ENCODE measurements at places on chromosomes 3 and 15. TPM values are rescaled to one million over a fixed set of nuclear protein-coding genes. Genes with fewer than 3 reads are reported as not detected.
A peak's percentile ranks its signal among the peaks of the same experiment; 100 is the strongest.

The SLC6A1 gene
- 4.0 TPM for total RNA-seq

The EIF1B gene
- total RNA-seq = 53.9 TPM

The PLCD1 gene
- 93.5 TPM for total RNA-seq

The ATP8B4 gene
- 29.2 TPM for total RNA-seq

The TIMP4 gene
- 16.5 TPM for total RNA-seq

The GUCA1C gene
- not detected for total RNA-seq

The NR1I2 gene
- total RNA-seq = 1.2 TPM

The ATRIP gene
- total RNA-seq = 9.6 TPM

The REC114 gene
- total RNA-seq = not detected

The AGTR1 gene
- 4.6 TPM for total RNA-seq

The RETNLB gene
- not detected for total RNA-seq

The IGDCC3 gene
- total RNA-seq = 1.6 TPM

The ADAMTS17 gene
- total RNA-seq = 10.6 TPM

The OXSR1 gene
- total RNA-seq = 51.3 TPM

The SERPINI2 gene
- total RNA-seq = 0.55 TPM

The AQP9 gene
- total RNA-seq = 0.49 TPM

- DNase-seq = no peak
Observed at GRCh38 chr3:126126811-126127431, 43.0 kb upstream of the SLC41A3 start.

- peak; percentile 73 for DNase-seq
Observed at GRCh38 chr3:126130081-126130855, 46.3 kb upstream of the SLC41A3 start.

DNA sequence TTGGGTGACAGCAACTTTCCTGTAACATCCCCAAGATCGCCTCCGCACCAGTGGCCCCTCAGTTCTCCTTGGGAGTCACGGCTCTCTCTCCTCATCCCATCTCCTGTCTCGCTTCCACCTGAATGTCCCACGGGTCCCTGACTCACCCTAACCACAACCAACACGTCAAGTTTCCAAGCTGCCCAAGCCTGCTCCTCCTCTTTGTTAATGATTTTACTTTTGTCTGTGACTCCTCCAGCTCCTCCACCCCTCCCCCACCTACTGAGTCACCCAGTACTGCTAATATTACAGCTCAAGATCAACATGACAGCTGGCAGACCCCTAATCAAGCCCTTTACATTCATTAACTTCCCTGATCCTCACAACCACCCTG is 39.3 kb downstream of the BDH1 start:
- DNase-seq = peak; percentile 92

DNA sequence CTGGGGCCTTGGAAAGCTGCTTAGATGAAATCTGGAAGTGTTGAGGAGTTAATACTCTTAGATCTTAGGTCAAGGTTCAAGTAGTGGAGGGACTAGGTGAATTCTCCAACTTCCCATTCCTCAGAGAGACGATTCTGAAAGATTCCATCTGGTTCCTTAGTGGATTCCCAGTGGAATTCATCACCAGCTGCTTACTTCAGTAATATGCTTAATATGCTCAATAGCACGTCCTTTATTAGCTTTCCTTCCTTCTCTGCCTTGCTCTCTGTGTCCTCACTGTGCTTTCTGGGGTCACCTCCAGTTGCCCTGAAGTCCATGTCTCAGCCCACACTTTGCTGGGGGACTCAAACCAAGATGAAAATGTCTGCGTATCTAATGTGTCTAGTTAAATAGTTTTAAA is 31.0 kb downstream of the CEP63 start:
- DNase-seq = no peak

DNA sequence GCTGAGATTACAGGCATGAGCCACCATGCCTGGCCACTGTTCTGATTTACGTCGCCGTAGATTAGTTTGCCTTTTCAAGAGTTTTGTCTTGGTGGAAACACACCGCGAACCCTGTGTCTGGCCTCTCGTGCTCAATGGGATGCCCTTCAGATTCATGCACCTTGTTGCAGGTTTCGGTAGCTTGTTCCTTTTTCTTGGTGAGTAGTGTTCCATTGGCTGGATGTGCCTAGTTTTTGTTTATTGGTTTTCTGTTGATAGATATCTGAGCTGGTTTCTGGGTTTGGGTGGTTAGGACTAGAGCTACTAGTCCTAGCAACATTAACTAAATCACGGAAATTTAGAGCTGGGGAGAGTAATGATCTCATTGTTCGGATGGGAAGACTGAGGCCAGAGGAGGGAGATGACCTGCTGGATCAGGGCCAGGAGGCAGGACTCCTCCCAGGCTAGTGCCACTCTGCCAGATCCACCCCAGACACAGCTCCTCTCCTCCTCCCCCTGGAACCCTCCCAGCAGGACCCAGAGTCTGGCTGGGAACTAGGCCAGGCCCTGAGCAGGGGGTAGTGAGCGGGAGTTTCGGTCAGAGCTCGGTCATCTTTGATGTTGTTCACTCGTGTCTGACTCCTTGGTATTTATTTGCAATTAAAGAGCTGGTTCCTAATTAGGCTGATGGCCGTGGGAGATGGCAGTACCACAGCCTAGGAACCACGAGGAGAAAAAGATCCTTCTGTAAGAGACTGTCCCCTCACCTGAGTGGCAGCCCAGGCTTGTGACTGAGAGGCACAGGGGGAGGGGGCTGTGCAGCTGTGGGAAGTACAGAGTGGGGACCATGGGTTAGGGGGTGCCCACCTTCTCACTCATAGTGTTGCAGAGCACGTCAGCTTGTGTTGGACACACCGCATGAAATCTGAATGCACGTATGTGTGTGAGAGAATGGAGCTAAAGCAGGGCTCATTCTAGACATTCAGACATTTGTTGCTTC is 73.4 kb downstream of the SMAD6 start:
- peak; percentile 66 for DNase-seq

GRCh38 chr15:96246057-96246456 is 84.4 kb upstream of the NR2F2 start:
- no peak for DNase-seq

DNA sequence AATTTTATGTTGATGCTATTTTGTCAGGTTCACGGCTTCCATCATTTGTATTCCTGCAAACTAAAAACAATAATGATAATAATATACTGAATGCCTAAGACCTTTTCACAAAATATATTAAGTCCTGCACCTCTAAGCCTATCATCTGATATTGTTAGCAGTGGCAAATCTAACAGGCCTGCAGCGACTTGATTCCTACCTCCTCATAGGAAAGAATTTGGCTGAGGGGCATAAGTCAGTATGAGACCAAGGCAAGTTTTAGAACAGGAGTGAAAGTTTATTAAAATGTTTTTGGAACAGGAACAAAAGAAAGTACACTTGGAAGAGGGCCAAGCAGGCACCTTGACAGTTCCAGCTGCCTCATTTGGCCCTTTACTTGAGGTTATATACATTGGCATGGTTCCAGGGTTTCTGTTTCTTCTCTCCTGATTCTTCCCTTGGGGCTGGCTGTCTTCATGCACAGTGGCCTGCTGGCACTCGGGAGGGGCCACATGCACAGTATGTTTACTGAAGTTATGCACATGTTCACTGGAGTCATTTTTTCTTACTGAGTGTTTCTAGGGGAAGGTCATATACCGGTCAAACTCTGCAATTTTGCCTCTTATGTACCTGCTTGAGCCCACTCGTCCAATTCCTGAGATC is 418.1 kb downstream of the EPHA6 start:
- DNase-seq = peak; percentile 45

DNA sequence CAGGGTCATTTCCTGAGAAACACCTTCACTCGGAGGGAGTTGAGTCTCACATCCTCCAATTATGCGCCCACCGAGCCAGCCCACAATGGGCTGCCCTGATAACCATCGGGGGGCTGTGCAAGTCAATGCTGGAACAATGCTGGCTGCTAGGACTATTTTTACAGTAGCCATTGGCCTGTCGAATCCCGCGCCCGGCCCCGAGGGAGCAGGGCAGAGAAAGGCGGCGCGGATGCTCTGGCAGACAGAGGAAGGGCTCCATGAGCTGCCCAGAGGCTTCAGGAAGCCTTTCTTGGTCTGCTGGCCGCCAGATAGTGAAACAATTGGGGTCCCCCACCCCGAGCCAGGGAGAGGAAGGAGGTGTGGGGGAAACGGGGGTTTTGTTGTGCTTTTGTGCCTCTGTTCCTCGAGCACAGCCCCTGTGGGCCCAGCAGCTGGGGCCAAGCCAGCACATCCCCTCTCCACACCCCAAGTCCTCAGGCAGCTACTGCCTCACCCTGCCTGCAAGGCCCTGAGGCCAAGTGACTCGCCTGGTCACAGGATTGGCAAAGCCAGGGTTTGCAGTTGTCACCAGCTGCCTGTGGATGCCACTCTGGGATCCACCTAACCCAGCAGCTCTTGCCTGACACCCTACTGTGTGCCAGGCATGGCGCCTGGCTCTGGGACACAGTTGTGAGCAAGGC is 39.0 kb downstream of the SLC6A6 start:
- DNase-seq = no peak

GRCh38 chr15:94269954-94270353 is 38.6 kb downstream of the MCTP2 start:
- no peak for DNase-seq

DNA sequence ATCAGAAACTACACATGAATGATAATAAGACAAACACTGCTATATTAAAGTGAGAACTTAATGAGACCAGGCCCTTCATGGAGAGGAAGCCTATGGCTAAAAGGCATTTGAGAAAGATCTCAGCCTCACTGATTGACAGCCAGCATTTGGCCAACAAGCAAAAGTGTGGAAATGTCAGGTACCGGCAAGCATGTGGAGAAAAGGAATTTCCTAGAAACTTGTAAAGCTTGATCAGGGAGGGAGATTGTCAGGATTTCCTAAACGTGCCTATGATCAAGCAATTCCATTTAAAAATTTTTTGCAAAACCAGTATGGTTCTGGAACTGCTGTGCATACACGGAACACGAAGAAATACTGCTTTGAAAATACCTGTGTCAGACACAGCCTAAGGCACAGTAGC is 220.3 kb upstream of the ATP10A start:
- DNase-seq = no peak

DNA sequence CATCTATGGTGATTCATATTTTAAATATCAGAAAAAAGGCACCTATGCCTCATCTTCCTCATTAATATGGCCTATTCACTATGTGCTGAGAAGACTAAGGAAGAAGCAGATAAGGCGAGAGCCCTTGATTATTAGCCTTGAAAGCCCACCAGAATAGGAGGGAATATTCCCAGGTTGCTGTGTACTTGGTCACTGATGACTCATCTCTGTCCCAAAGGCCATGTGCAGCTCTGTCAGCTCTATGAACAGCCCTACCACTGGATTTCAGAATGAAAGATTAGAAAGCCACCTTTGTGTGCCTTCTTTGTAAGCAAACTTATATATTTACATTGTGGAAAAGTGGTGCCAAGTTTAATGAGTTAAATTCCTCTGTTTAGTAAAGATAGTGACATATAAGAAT is 211.5 kb downstream of the NFKBIZ start:
- DNase-seq = no peak

DNA sequence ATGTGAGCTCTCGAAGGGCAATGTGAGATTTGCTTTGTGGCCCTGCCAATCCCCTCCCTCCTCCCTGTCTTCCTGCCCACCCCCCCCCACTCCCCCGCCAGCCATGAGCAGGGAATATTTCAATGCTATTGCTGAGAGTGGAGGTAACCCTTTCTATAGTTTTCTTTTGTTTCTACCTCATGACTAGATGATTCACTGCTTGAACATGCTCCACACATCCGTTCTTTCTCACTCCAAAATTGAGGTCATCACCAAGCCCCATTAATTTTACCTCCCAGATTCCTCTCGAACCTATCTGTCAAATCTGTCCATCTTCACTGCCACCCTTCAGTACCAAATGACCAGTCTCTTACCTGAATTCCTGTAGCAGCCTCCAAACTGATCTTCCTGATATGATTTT is 12.2 kb downstream of the ZNF774 start:
- no peak for DNase-seq

DNA sequence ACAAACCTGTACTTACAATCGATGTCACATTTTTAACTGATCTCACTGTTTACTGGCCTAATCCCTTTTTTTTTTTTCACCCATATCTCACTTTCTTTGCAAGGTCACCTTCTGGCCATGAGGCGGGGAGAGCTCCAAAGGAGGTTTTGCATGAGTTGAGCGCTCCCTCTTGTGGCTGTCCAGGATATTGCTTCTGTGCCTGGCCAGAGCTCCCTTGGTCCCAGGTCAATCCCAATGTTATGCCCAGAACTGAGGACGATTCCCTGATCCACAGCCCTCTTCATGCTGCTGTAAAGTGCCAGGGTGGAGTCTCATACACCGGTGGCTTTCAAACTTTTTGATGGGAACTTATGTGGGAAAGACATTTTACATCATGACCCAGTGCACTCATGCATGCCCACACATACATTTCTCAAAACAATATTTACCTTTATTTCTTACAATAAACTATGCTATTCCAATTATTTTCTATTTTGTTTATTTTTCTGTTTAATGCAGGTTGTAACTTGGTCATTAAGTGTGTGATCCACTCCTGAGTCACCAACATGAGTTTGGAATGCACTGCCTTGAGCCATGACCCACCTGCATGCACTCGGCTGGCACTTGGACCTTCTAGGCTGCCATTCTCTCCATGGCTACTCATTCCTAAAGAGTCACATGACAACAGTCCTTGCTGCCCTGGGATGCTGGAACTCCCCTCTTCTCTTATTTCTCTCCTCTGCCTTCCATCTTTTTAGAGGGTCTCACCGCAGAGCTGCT is 9.6 kb upstream of the SST start:
- DNase-seq = peak; percentile 78

- no peak for DNase-seq
Observed at GRCh38 chr3:30982416-30983075, 88.1 kb upstream of the GADL1 start.

DNA sequence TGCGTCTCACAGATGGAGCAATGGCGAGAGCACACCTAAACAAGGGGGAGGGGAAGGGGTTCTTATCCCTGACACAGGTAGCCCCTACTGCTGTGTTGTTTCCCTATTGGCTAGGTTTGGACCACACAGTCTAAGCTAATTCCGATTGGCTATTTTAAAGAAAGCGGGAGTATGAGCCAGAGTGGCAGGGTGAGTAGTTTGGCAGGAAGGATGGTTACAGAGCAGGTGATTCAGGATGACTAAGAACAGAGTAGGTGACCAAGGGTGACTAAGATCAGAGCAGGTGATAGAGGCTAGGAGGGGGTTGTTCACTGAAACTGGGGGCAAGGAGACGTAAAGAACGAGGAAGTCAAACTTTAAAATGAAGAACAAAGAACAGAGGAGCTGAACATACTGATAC is 511.8 kb downstream of the EDEM1 start:
- peak; percentile 53 for DNase-seq

- DNase-seq = no peak
Observed at GRCh38 chr15:83398626-83399025, 48.5 kb upstream of the SH3GL3 start.

GRCh38 chr3:181554233-181554765 is 157.4 kb upstream of the SOX2 start:
- DNase-seq = no peak

- DNase-seq = no peak
Observed at GRCh38 chr3:133115176-133115575, 77.0 kb downstream of the TMEM108 start.
